ENCODE measurements at places on chromosomes 13 and 19.

DNA sequence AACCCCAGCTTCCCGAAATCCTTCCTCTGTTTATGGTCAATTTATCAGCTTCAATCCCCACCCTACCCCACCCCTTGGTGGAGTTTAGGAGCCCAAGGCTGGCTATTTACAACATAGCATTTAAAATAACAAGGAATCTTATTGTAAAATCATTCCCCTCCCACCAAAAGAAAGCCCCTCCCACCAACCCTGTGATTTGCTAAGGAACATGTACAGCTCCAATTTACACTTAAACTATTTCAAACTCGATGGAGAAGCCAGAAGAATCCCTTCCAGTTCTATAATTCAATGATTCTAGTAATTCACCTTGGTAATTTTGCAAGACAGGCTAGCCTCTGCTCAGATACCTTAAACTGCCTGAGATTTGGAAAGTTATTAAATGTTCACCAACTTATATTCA, 3.0 kb downstream of the LATS2 start:
- no peak for DNase-seq

DNA sequence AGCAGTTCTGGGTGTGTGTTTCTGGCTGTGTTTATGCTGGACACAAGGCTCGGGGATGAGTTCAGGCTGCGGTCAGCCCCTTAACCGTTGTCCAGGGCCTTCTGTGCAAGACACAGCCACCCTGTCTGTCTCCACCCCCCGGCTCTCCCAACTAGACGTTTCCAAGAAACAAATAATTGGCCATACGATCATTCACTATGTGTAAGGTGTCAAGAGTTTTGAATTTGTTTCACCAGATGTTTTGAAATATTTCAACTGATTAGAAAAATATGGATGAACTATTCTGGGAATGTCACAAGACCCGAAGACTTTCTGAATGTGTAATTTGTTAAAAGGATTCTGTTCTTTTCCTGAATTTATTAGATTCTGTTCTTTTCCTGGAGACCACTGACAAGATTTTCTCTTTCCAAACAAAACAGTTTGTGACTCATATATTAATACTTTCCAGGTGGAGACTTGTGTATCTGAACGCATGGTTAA, 318.2 kb downstream of the MYO16 start:
- DNase-seq = no peak

GRCh38 chr13:45349438-45349837, 8.5 kb upstream of the TPT1 start:
- no peak for DNase-seq

DNA sequence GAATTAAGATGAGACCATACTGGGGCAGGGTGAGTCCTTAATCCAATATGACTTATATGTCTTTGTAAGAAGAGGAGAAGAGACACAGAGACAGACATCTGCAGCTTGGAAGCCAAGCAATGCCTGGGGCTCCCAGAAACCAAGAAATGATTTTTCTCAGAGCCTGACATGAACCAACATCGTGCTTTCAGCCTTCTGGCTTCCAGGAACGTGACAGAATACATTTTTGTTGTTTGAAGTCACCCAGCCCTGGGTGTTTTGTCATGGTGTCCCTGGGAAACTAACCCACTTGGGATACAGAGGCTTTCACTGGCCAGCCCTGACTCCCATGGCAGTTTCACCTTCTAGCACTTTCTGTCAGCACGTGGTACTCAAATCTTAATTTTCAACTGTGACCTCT, 95.3 kb upstream of the SLC10A2 start:
- no peak for DNase-seq

DNA sequence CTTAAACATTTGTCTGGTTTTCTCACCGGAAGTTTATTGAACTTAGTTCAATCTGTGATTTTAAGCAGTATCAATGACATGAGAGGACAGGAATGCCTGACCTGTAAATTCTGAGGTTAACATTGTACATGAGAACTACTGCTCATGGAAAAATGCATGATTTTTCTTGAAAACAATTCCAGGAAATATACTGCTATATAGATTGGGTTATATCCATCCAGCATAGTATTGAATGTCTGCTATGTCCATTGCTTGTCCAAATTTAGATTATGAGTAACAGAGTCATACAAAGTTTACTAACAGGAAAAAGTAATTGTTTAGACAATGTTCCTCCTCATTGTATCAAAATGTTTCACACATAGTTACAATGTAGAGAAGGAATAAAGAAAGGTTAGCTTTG, 606.8 kb downstream of the DACH1 start:
- no peak for DNase-seq

- no peak for DNase-seq
These were observed 13.6 kb upstream of the FCHO1 start for GRCh38 chr19:17737690-17738153.

DNA sequence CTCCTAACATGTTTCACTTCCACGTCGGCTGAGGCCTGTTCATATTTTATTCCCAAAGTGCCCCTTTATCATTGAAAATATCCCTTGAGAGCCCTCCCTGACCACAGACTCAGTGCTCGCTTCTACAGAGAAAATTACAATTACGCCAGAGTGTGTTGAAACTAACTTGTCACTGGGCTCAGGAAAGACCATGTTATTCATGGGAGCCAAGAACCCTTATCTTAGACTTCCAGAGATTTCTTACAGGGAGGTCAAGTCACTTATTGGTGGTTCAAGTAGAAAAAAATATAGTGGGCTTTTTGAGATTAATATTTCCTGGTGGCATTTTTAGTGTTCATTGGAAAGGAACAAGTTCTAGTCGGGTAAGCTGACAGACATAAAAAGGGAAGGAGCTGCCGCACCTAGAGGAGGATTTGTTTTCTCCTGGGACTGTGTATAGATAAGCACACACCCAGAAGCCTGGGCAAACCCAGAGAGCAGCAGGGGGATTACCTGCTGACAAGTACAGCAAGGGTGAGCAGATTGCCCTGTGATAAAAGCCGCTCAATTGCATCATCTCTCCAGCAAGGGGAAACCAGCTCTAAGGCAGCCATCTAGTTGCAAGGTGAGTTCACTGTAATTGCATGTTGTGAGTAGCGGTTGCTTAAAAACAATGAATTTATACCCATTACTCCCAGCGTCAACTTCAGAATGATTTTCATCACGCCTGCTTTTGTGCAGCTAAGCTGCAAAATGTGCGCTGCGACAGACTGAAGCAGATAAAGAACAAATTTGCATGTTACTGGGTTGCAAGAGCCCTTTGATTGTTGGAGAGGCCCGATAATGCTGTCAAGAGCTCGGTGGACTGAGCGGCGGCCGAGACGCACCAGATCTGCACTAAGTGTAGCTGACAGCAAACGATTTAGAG, 46.2 kb downstream of the DCT start:
- DNase-seq = no peak

DNA sequence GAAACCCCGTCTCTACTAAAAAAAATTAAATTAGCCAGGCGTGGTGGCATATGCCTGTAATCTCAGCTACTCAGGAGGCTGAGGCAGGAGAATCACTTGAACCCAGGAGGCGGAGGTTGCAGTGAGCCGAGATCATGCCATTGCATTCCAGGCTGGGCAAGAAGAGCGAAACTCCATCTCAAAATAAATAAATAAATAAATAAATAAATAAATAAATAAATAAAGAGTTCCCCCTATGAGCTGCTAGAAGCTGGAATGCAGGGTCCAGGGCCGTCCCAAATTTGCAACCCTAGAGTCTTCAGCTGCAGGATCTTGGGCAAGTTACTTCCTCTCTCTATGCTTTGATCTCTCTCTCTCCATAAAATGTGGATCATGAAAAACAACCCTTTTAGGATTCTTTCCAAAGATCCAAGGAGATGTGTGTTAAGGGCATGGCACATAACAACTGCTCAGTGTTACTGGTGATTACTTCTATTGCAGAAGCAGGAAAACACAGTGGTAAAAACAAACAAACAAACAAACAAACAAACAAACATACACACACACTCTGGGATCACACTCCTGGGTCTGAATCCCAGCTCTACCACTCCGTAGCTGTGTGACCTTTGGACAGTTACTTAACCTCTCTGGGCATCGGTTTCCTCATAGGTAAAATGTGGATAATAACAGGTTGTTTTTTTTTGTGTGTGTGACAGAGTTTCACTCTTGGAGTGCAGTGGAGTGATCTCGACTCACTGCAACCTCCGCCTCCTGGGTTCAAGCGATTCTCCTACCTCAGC, 78.8 kb downstream of the CACNA1A start:
- no peak for DNase-seq

DNA sequence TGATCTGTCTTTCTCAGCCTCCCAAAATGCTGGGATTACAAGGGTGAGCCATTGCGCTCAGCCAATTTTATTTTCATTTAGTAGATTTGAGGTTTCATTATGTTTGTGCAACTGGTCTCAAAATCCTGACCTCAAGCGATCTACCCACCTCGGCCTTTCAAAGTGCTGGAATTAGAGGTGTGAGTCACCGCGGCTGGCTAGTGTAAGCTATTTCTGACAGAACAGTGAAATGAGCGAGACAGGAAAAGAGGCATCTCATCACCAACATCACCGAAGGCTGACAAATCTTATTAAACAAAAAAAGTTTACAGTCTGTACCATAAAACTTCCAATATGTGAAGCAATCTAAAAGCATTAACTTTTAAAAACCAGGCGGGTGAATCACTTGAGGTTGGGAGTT, 12.2 kb upstream of the ZNF888 start:
- no peak for DNase-seq

GRCh38 chr19:29886586-29886985, 55.5 kb upstream of the URI1 start:
- DNase-seq = no peak

DNA sequence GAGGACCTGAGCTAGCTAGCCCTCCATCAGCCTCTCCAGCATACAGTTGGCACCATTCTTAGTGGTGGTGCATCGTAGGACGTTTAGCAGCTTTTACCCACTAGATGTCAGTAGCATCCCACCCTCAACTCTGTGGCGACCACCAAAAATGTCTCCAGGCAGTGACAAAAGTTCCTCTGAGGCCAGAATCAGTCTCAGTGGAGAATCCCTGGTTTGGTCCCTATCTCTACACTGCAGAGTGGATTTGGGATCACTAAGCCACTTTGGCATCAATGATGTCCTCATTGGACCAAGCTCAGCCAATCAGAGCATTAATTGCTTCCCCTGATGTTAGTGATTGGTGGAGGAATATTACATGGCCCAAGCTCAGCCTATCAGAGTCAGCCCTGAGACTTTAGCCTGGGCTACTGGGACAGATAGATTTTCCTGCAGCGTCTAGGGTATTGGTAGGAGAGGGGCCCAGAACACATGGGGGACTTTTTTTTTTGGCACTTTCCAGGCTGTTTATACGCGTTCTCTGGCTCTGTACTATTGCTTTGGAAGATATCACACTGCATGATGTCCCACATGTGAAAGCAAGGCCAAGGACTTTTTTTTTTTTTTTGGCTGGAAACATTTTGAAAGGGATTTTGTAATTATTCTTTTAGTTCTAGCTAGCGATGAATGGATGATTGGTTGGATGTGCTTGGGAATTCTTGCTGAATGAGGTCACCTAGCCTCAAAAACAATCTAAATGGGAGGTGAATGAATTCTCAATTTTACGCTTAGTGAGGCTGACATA, 7.0 kb downstream of the TMEM221 start:
- DNase-seq = no peak

DNA sequence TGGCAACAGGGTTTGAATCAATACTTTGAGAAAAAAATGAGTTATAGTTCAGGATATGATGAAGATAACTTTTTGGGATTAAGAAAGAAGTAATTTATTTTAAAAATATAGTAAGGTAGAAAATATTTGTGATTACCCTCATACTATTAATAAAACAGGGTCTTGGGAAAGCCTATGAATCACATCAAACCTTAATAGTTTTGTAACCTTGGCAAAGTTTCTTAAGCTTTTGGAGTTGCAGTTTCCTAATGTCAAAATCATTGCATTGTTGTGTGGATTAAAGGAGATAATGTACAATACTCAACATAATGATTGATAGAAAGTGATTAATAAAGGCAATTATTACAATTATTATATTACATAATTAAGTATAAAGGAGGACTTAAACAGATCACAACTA, 149.0 kb downstream of the LMO7 start:
- DNase-seq = no peak

DNA sequence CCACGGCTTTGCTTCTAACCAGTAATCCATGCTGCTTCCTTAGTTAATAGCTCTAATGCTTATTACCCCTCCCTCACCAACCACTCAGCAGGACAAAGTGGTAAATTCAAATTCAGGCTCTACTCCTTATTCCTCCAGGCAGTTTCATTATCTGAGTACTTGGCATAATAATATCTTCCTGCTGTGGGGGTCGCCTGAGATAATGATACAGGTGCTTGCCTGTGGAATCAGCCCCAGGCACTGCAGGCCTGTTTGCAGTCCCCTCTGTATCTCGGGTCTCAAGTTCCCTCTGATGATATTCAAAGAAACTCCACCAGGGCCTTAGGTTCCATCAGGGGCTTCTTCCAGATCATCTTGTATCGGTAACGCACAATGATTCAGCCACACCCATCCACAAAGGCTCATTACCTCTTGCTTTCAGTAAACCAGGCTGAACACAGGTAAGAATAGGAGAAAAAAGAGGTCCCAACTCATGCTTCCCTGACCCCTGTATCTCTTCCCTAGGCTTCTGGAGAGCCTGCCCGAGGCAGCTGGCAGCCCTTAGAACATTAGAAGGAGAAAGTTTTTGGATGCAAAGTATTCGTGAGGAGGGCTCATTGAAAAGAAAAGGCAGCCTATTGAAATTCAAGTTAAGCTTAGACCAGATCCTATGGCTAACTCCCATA, 14.3 kb upstream of the FOXO1 start:
- no peak for DNase-seq

DNA sequence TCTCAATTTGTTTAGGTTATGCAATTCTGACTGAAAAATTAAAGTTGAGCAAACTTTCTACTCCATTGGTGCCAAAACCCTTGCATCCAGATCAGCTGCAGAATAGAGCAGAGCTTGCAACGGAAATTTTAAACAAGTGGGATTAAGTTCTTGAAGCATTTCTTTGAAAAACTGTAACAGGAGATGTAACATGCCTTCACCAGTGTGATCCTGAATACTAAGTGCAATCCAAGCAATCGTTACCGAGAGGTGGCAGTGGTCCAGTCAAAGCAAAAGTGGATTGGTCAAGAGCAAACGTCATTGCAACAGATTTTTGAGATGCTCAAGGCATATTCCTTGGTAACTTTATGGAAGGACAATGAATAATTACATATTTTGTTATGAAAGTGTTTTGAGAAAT, 841.1 kb upstream of the SLITRK5 start:
- DNase-seq = no peak

DNA sequence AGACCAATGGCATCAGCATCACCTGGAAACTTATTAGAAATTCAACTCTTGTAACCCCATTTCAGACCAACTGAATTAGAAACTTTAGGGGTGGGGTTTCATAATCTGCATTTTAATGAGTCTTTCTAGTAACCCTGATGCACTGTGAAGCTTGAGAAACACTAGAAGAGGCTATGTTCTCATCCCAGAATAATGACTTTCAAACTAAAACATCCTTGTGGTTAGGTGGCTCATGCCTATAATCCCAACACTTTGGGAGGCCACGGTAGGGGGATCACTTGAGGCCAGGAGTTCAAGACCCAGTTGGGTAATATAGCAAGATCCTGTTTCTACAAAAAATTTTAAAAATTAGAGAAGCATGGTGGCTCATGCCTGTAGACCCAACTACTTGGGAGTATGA, 402.4 kb downstream of the DLEU7 start:
- DNase-seq = no peak
